ENCODE measurements at places on chromosomes 5 and 9. TPM values are rescaled to one million over a fixed set of nuclear protein-coding genes. Genes with fewer than 3 reads are reported as not detected.

DNA sequence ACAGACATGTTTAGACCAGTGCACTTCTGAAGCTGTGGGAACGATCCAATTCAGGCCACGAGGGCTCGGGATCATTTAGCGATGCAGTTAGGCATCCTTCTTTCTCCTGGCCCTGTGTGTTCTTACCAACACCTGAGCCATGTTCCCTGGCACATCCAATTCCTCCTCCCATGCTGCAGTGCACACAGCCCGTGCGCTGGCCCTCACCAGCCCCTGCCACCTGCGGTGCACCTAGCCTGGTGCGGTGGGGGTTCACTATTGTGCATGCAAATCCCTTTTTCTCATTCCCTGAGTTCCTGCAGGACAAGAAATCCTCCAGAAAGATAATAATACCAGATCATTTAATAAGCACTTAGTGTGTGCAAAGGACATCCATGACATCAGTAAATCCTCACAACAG lies 53.5 kb downstream of the NEURL1B start:
- DNase-seq: no peak

The SOHLH1 gene
- not detected for polyA plus RNA-seq

GRCh38 chr9:119968836-119969707 lies 599.8 kb upstream of the BRINP1 start:
- peak; percentile 63 for DNase-seq

GRCh38 chr5:177275883-177276282 lies 27.6 kb downstream of the RAB24 start:
- DNase-seq: no peak

- DNase-seq: no peak
Observed at GRCh38 chr9:131252120-131252519, 24.2 kb downstream of the FAM78A start.

The HAVCR1 gene
- polyA plus RNA-seq: 3.1 TPM

The MSX2 gene
- 0.66 TPM for polyA plus RNA-seq

The PCA3 gene
- 0.38 TPM for polyA plus RNA-seq

GRCh38 chr5:87582149-87582548 lies 169.4 kb upstream of the CCNH start:
- DNase-seq: no peak

- DNase-seq: no peak
Observed at GRCh38 chr9:16069671-16070454, 517.0 kb downstream of the CCDC171 start.

- peak; percentile 23 for DNase-seq
Observed at GRCh38 chr5:21802869-21803490, 1050.2 kb downstream of the CDH12 start.

- DNase-seq: no peak
Observed at GRCh38 chr5:133830911-133831310, 137.5 kb downstream of the C5orf15 start.

DNA sequence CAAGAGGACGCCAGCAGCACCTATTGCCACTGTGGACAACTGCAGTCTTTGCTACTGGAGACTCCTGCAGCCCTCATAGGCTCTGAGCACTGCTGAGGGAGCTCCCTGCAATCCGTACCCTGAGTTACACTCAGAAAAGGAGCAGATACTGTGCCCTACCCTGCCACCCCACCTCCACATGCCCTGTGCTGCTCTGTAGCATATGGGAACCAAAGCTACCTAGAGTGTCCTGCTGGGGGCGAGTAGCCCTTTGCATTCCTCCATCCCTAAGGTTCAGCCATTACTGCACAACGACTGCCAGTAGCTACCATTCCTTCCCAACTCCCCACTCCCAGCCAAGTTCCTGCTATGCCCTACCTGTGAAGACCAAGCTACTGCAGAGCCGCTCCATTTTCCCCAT lies 90.2 kb upstream of the SNCAIP start:
- no peak for DNase-seq

DNA sequence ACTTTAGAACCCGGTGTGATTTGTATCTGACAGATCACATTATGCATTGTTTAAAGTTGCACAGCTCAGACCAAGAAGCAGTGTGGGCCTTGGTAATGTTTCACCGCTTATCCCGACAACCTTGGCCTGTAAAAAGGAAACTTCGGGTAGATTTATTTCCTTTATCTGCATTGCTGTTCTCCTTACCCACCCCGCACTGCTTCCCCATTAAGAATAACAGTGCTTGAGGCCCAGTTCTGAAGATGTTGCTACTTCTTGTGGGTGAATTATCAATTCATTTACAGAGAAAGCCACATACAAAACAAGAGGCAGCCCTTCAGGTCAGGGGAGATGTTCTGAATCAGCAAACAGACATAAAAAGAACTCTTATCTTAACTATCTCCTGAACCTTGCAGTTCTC lies 8.4 kb downstream of the SMARCA2 start:
- no peak for DNase-seq

GRCh38 chr5:138978581-138978980 lies 103.4 kb upstream of the LRRTM2 start:
- no peak for DNase-seq

The TLE1 gene
- polyA plus RNA-seq: 81.7 TPM

DNA sequence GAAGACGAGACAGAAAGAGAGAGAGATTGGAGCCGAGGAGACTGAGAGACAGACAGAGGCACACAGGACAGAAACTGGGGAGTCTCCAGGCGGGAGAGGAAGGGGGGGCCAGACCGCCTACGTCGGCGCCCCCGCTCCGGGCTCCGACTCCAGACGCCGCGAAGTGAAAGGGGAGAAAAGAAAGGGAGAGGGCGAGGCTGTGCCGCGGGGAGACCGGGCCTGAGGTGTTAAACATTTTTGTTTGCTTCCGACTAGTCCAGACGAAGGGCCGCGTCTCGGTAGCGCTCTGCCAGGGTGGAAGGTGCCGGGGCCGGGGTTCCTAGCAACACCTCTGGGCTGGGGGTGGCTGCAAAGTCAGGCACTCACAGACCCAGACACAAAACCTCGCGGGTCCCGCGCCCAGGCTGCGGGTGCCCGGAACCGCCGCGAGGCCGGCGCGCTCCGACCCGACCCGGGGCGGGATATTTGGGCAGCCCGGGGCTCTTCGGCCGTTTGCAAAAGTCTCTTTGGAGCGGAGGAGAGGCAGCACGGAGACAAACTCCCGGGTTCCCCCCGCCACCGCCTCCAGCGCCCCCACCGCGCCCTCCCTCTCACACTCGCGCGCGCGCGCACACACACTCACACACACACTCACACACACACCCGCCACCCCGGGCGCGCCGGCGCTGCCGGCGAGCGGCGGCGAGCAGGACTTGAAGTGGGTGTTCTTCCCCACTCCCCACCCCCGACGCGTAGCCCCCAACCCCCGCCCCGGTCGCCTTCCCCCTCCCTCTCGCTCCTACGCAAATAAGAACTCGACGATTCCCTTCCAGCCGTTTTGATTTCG lies 626 bp upstream of the FST start:
- no peak for DNase-seq

The PCDHGC5 gene
- 0.87 TPM for polyA plus RNA-seq

GRCh38 chr9:127731938-127732337 lies 3.2 kb downstream of the TOR2A start:
- no peak for DNase-seq

DNA sequence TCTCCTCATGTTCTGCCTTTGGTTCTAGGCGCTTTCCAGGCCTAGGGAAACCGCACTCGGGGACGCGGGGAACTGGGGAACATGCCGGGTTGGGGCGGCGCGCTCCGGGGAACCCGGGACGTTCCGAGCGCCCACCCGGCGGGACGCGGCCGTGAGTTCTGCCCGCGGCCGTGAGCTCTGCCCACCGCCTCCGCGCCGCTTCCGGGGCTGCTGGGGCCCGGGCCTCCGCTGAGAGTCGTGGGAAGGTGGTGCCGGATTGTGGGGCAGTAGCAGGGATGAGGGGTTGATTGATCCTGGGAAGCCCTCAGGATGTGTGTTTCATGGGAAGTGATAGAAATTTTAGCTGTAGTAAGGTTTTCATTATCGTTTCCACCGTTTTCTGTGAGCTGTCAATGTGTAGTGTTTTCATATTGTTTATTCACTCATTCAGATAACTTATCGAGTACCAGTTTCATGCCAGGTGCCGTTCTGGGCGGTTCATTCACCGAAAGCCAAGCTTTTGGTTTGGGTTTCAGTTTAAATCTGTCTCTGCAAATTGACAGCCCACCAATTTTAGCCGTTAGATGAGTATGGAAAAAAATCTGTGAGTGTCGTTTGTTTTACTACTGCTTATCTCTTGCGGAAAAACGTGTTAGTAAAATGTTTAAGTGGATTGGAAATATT lies 657 bp downstream of the MTRR start:
- DNase-seq: no peak

- no peak for DNase-seq
Observed at GRCh38 chr5:1032551-1033027, 24.0 kb downstream of the NKD2 start.

The TPPP gene
- 4.1 TPM for polyA plus RNA-seq

DNA sequence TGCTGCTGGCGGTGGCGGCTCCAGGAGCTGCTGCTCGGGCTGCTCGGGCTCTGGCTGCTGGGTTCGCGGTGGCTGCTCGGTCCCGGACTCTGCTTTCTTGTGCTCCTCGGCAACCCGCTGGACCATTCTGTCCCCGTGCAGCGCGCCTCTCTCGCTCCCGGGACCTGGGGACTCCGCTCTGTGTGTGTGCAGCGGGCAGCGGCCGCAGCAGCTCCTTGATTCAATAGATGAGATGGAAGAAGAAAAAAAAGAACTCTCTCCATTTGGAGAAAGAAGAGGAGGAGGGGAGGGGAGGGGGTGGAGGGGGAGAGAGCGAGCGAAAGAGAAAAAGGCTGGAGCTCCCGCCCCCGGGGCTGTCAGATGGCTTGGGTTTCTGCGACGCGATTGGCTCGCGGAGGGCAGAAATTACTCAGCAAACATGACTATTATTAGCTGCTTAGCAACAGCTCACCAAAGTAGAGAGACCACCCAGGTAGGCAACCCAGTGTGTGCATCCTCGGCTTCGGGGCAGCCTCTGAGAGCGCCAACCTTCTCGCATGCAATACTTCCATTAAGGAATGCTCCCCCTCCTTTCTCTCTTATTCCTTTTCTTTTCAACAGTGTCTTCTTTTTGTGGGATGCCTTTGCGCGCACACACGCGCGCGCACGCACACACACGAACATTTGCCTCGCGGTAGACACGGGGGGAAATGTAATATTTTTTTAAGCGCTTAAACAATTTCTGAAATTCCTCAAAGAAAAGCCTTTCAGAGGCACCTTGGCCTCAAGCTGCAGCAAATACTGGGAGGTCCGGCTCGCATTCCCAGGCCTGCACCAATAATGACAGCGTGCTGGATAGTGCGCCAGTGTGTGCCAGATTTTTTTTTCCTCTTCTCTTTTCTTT lies 7.6 kb downstream of the PTCH1 start:
- DNase-seq: peak; percentile 91

DNA sequence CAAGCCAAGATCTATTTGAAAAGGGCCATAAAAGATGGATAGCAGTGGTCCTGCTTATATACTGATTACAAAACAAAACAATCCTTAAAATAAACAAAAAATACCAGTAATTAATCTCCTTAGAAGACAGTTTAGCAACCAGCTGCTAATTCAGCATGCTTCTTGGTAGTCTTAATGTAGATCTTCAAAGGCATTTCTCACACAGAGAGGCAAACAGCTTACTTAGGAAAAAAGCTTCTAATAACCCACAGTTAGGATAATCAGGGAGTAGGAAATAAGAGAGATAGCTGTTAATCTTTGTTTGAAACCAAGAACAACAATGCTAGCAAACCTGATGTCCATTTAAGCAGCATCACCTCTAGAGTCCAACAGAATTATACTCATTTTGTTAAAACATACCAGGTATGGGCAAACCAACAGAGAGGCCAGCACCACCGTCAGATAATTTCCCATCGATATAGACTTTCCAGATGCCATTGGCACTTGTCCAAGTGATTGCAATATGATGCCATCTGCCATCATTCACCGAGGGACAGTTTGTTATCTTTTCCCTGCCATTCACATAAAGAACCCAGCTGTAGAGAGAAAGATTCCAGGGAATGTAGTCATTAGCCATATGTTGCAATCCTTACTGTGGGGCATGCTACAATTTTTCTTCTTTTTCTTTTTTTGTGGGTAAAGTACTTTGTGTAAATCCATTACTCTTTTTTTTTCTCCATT lies 105.6 kb upstream of the TXNDC8 start:
- no peak for DNase-seq

DNA sequence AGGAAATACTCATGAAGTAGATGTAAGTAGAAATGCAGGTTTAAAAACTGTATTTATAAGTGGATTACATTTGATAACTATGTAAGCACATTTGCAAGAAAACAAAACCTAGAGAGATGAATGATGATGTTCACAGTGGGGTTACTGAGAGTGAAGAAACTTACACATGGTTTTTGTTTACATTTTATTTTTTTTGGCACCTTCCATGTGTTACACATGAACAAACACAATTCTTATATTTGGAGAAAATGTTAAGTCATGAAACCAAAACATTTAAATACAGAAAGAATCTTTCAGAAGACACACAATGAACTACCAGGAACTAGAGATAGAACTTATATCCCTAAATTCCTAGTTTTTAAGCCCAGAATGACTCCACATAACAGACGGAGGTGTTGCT lies 51.5 kb upstream of the SPATA31E1 start:
- no peak for DNase-seq

The PCDHGA2 gene
- polyA plus RNA-seq: 7.8 TPM

GRCh38 chr5:94562327-94562971 lies 56.0 kb downstream of the KIAA0825 start:
- DNase-seq: no peak

- no peak for DNase-seq
Observed at GRCh38 chr9:98860871-98861293, 53.4 kb downstream of the GALNT12 start.

The PCDHA5 gene
- polyA plus RNA-seq: 0.05 TPM

DNA sequence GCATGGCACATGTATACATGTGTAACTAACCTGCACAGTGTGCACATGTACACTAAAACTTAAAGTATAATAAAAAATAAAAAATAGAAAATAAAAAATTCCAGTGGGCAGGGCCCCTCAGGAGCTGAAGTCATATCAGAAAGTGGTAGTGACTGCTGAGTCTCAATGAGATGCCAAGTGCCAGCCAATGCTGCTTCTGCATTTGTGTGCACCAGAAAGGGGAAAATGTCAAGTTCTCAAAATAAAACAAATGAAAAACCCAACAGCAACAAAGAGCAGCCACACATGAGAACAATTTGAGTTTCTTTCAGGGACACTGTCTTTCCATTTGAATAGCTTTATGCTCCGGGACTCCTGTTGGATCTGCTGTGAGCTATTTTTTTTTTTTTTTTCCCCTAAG lies 117.2 kb upstream of the CCDC112 start:
- no peak for DNase-seq

The PCDHB3 gene
- 4.7 TPM for polyA plus RNA-seq

All from left renal cortex interstitium (tissue), 4 donors.